Stimulated activated CD4-positive, alpha-beta T cell treated with anti-CD3 and anti-CD28 coated beads, TNF-alpha, amount 100 ng/mL, for 1 hour (primary cell): ENCODE measurements at places on chromosomes 12 and 14.

- no peak for DNase-seq
These were observed 520.7 kb downstream of the MED13L start for GRCh38 chr12:115756804-115757203.

- no peak for DNase-seq
These were observed 51.2 kb upstream of the AEBP2 start for GRCh38 chr12:19388131-19388549.

- no peak for DNase-seq
These were observed 73.1 kb upstream of the PWP1 start for GRCh38 chr12:107612508-107612907.

- no peak for DNase-seq
These were observed 89.7 kb downstream of the RFX4 start for GRCh38 chr12:106672314-106673025.

DNA sequence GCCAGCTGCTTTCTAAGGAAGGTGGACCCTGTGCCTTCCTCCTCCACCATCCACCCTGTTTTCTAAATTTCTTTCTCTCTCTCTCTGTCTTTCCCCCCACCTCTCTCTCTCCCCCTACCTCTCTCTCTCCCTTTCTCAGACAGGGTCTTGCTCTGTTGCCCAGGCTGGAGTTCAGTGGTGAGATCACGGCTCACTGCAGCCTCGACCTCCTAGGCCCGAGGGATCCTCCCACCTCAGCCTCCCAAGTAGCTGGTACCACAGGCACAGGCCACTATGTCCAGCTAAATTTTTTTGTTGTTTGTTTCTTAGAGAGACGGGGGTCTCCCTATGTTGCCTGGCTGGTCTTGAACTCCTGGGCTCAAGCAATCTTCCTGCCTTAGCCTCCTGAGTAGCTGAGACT lies 59.8 kb upstream of the STON2 start:
- no peak for DNase-seq

GRCh38 chr12:109545826-109546225 lies 27.5 kb downstream of the MMAB start:
- DNase-seq, result no peak

DNA sequence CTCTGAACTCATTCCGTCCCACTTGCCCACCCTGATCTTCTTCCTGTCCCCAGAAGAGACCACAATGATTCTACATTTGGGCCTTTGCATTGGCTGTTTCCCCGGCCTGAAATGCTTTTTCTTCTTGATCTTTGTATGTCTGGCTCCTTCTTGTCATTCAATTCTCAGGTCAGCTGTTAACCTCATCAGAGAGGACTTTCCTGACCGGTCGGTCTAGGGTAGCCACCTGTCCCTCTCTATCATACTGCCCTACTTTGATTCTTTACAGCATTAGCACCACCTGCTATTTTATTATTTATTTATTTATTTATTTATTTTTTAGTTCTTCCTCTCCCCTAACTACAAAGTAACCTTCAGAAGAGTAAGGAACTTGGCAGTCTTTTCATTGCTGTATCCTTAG lies 84.3 kb downstream of the DYRK2 start:
- no peak for DNase-seq

DNA sequence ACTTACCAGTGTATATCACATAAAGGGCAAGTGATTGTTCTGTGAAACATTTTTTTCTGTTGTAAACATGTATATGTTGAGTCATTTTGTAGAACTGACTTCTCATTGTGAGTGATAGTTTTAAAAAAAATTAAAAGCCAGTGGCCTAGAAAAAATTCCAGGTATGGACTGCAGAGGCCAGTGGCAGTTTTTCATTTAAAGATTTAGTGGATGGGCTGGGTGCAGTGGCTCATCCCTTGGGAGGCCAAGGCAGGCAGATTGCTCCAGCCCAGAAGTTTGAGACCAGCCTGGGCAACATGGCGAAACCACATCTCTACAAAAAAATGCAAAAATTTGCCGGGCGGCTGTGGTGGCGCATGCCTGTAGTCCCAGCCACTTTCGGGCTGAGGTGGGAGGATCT lies 84.7 kb upstream of the MDM1 start:
- no peak for DNase-seq

GRCh38 chr14:32835924-32836323 lies 102.8 kb upstream of the NPAS3 start:
- no peak for DNase-seq

DNA sequence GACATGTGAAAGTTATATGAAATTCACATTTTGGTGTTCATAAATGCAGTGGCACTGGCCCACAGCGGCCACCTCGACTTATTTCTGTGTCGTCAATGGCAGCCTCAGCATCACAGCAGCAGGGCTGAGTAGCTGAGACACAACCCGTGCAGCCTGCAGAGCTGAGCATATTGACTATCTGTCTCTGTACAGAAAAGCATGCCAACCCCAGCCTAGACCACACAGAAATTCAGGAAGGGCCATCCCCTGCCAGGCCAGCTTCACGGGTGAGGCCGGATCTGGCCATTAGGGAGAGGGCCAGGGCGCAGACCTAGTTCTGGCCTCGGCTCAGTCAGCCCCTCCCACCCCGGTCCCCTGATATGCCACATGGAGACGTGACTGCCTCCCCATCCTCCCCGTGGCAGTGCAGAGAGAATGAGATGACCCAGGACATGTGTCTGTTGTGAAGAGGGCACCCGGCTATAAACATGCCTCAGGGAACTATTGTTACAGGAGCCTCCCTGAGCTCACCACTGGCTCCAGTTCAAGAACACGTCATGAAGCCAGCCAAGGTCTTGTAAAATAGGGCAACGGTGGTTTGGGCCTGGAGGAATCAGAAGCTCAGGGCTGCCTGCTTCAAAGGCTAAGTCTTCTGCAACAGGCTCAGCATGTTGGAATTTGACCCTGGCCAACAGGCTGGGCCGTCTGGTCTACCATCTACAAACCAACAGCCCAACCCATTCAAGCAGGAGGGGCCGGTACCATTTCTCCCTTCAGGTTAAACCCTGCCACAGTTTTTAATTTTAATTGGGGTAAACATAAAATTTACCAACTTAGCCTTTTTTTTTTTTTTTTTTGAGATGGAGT lies 25.5 kb downstream of the SCARB1 start:
- DNase-seq, result no peak

DNA sequence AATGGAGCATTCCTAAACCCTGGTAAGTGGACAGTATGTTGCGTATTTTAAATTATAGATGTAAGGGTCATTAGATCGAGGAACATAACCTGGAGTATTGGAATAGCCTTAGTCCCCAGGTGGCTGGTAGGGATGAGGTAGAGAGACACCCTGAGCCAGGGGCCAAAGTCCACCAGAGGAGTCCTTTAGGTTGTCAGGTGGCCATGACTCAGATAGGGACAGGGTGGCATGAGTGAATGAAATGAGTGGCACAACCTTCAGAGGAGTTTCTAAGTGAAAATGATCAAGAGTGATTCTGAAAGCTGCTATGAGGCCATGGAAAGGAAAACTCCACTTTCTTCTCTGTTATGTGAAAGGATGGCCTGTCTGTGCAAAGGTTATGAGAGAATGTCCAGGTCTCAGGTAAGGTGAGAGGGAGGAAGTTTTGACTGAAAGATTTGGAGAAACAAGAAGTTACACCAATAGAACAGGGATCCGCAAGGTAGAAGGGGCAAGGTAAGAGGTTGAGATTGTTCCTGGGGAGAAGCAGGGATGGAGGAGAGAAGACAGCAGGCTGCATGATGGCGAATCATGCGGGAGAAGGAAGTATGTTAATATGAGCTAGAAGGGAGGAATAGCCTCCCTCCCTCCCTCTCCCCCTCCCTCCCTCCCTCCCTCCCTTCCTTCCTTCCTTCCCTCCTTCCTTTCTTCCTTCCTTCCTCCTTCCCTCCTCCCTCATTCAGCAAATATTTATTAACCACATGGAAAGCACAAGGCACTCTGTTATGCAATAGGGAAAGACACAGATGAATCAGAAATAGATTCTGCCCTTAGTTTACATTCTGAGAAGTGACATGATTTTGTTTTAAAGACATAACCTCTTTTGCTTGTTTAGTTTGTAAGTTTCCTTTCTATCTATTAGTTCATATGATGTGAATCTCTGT lies 14.0 kb upstream of the RIPK3 start:
- no peak for DNase-seq

- no peak for DNase-seq
These were observed 33.8 kb upstream of the PAPLN start for GRCh38 chr14:73203527-73203926.

GRCh38 chr12:6948873-6949594 lies 2.1 kb upstream of the PTPN6 start:
- DNase-seq, result no peak

GRCh38 chr14:101502761-101503392 lies 58.4 kb upstream of the DIO3 start:
- DNase-seq, result no peak

DNA sequence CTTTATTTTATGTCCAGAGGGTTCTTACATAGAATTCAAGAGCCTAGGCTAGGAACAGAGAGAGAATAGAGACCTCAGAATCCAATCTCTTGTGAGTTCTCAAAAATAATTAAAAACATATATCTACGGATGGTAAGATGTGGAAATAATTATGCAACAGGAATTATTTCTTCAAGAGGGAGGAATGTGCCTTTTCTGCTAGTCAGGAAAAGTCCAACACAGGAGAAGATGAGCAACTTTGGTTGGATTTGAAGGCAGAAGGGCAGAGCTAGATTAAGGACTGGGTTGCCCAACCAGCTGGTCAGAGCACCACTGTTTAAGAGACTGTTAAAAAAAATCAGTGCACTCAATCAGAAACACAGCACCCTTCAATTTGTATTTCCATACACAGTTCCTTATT lies 365.5 kb downstream of the ETNK1 start:
- DNase-seq, result no peak

- no peak for DNase-seq
These were observed 39.4 kb downstream of the MVK start for GRCh38 chr12:109612975-109613502.

DNA sequence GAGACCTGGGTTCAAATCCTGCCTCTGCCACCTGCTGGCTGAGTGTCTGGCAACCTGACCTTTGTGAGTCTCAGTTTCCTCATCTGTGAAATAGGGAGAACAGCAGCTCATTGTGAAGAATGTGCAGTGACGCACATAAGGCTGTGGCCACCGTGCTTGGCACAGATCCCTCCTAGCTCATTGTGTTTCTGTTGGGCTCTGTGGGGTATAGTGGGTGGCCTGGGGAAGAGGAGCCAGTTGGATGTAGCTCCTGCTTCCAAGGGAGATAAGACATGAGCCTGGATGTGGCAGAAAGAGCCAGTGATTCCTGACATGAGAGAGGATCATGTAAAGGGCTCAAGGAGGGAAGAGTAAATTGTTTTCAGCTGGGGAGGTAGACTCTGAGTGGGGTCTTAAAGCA lies 120.0 kb downstream of the ESRRB start:
- DNase-seq, result no peak

DNA sequence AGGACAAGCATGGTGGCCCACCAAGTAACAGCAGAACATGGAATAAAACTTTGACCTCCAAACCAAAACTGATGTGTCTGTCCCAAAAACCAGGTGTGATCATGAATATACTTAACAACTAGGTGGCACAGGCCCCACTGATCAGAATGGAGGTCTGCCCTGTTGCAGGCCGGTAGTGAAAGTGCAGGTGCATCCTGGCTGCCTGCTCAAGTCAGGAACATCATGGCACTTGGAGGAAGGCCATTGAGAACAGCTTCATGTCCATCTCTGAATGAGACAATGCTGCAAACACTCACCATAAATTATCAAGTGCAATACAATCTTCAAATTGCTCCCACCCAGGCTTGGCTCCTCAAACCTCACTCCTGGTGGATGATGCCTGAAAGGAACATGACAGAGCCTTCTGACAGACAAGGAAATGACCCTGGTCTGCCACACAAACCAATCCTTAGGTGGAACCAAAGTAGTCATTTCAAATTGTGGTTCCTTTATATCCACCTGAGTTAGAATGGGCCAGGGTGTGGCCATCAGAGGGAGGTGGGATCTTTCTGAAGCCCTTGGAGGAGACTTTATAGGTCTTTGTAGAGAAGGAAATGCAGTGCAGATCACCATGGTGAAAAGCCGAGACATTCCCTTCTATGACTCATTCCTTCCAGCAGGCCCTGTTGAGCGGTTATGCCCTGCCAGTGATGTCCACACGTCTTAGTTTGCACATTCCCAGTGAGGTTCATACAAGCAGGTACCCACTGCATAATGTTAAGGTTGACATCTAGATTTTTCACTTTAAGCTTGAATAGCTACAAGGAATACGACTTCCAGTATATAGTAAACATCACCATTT lies 36.0 kb downstream of the EGLN3 start:
- DNase-seq, result no peak

- DNase-seq, result no peak
These were observed 159.2 kb downstream of the MYRFL start for GRCh38 chr12:69984241-69984640.

DNA sequence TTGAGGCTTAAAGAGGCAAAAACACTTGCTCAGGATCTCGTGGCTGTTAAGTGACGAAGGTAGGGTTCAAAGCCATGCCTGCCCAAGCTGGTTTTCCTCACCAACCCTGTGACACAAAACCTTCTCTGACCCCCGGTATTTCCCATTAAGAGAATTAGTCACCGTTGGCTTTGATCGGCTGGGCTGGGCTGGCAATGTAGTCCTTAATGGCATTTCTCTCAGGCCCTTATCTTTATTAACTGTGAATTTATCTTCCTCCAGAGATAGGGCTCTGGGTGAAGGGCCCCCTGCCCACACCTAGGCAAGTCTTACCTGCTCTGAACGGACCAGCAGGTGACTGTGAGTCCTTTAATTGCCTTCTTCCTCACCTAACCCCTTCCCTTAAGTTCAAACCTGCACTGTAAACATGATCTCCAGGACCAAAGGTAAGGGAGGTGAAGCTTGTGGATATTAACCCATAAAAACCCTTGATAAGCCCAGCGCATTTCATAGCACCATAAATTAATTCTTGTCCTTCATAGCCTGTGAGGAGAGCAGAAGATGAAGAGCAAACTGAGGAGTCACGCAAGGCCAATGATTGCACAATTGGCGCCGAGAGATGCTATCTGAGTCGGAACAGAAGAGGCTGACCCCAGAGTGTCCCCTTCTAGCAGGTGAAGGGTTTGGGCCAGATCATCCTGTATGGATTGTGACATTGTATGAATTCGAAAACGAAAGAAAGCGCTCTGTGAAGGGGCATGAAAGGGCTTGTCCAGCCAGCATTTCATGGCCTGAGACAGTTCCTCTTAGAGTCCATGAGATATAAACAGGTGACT lies 790.8 kb upstream of the TBX3 start:
- no peak for DNase-seq

GRCh38 chr12:12845794-12846243 lies 32.7 kb downstream of the DDX47 start:
- DNase-seq, result no peak

DNA sequence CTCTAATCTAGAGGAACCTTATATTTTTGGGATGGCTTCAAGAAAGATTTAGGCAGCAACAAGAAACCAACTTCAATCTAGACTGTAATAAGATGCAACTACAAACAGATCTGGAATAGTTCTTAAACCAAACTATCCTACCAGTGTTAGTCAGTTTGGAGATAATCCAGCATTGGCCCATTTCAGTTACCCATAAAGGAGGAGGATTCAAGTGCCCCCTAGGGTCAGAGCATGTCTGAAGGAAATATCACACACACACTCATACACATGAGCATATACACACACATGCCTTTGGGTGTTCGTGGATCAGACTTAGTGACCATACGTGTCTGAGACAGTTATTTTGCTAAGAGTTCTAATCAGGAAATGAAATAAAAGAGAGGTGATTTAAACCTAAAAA lies 261.2 kb downstream of the ADAMTS20 start:
- no peak for DNase-seq
